ENCODE measurements at places on chromosomes 3 and 15.

GRCh38 chr15:38088971-38089370 is 154.5 kb downstream of the TMCO5A start:
- DNase-seq, result no peak

GRCh38 chr15:85689729-85690128 is 105.0 kb downstream of the KLHL25 start:
- peak; percentile 77 for DNase-seq

DNA sequence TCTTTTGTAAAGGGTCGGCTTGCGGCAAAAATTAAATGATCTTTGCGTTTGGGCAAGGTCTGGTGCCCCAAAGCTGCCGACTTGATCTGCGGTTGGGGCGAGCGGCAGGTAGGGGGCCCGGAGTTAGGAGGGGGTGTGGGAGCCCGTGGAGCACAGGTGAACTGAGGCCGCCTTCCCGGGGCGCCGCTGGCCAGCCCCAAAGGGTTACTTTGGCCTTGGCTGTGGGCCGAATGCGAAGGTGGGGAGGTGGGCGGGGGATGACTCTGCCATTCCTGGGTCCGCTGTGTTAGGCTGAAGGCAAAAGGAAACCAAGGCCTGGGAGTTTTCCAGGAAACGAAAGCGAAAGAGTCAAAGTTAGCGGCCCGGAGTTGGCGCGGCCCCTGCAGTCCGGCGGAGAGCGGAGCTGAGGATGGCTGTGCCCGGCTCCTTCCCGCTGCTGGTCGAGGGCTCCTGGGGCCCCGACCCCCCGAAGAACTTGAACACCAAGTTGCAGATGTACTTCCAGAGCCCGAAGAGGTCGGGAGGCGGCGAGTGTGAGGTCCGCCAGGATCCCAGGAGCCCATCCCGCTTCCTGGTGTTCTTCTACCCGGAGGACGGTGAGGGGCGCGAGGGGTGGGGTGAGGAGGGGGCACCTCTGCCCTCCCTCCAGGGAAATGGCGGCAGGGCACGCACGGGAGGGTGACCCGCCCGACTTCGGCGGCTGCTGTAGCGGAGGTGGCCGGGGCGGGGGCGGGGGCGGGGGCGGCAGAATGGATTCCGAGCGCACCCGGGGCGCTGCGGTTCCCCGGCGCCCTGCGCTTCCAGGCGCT is at the start of gene PARP14:
Gene PARP14, plus strand, starts transcription at position 365 of the 809 bp plus-strand sequence. Its CDS starts 45 bp downstream, at position 410.
- DNase-seq, result peak; percentile 79

GRCh38 chr15:40088929-40089755 is 19.5 kb downstream of the BMF start:
- DNase-seq, result no peak

DNA sequence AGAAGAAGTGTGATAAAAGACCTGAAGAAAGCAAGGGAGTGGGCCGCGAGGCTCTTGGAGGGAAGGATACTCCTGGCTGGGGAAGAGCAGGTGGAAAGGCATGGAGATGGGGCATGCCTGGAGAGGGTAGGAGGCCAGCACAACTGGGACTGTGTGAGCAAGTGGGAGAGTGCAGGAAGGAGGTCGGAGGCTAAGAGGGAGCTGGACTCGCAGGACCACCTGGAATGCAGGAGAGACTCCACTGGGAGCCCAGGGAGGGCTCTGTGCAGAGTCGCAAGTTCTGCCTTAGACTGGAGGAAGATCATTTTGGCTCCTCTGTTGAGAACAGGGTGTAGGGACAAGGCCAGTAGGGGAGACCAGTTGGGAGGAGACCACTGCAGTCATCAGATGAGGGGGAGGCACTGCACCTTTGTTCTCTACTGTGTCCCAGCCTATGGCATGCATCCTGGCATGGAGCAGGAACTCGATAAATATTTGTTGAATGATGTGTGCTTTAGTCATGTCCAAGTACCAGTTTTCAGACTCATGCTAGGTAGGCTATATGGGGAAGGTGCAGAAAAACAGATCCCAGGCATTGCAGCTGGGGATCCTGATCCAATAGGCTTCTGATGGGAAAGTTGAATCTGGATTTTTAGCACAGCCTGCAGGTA is 13.7 kb downstream of the FAM107A start:
- no peak for DNase-seq

All from common myeloid progenitor, CD34-positive (primary cell).